Karpas-422 (cell line): ENCODE measurements at places on chromosomes 11 and 22. TPM values are rescaled to one million over a fixed set of nuclear protein-coding genes. Genes with fewer than 3 reads are reported as not detected.

DNA sequence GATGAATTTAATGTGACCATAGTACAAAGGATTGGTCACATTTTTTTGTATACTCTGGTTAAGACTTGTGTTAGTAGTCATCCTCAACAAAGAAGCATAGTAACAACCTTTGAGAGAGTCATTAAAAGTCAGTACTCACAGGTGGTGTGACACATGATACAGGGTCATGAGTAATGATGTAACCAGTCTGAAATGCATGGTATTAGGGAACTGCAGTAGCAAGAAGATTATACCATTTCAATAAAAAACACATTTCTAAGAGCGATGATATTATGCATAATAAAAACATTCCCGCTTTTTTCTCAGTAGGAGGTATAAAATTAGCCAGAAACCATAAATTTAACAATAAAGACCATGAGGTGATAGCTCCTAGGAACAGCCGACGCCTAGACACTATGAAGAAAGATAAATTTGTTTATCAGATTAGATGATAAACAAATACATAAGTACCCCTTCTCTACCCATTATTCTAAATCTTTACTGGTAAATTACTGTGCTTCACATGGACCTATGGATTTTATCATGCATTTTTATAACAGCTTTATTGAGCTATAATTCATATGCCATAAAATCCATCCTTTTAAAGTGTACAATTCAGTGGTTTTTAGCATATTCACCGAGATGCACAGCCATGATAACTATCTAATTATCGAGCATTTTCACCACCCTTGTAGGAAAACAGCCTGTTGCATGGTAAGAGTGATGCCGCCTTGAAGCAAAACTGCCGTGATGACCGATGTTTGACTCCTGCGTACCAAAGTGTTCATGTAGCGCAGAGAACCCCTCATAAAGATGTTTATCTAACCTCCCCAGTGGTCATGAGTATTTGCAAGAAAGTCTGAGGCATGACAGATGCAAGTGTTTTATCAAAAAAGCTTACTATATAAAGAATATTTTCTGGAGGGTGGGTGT lies 41.8 kb downstream of the TMPRSS5 start:
- DNase-seq = no peak

The CYP2R1 gene
- 19.6 and 36.9 TPM in 2 replicates for total RNA-seq

The PLAAT3 gene
- 0.48 TPM in 1 of 2 replicates, not detected in the other for total RNA-seq

The C22orf15 gene
- total RNA-seq = not detected in 2 replicates

The MOGAT2 gene
- not detected in 2 replicates for total RNA-seq

The C22orf42 gene
- total RNA-seq = not detected in 2 replicates

DNA sequence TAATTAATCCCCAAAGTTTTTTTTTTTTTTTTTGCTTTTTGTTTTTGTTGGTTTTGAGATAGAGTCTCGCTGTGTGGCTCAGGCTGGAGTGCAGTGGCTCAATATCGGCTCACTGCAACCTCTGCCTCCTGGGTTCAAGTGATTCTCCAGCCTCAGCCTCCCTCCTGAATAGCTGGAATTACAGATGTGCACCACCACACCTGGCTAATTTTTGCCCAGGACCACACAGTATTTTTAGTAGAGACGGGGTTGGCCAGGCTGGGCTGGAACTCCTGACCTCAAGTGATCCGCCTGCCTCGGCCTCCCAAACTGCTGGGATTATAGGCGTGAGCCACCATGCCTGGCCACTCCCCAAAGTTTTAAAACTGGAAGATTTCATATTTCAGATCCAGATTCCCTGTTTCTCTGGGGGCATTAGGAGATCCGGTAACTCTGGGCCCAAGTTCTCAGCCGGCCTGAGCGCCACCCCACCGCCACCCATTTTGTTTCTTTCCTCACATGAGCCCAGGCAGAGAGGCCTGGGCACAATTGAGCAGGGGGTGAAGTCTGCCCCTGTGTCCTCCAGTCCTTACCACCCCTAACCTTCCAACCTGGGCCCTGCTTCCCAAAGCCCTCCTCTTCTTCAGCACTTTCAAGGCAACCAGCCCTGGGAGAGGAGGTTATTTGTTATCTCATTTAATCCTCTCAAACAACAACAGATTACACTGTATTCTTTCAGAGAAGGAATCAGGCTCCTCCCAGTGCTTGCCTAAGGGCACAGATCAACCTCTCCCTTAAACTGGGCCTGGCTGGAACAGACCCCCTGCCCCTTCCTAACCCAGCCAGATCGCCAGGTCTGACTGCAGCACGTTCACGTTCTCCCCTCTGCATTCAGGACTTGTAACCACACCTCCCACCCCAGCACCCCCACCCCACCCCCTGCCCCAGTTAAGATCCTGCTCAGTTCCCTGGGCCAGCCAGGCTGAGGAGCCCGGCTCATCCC lies 1.9 kb upstream of the CSNK1E start:
- no peak for DNase-seq

GRCh38 chr11:44559207-44559939 lies 6.1 kb upstream of the CD82 start:
- peak; percentile 92 for DNase-seq

GRCh38 chr11:57357856-57358255 lies 19.7 kb downstream of the P2RX3 start:
- no peak for DNase-seq

- no peak for DNase-seq
These were observed 56.6 kb downstream of the JAM3 start for GRCh38 chr11:134125507-134125906.

The SYT9 gene
- total RNA-seq = not detected in 2 replicates

GRCh38 chr11:3006505-3007260 lies 14.6 kb upstream of the NAP1L4 start:
- no peak for DNase-seq

The SLC7A4 gene
- not detected in 2 replicates for total RNA-seq

GRCh38 chr11:79025622-79026021 lies 415.2 kb downstream of the TENM4 start:
- DNase-seq = no peak

The CABP4 gene
- 0.29 TPM in 1 of 2 replicates, not detected in the other for total RNA-seq

The ZNF214 gene
- not detected in 2 replicates for total RNA-seq

DNA sequence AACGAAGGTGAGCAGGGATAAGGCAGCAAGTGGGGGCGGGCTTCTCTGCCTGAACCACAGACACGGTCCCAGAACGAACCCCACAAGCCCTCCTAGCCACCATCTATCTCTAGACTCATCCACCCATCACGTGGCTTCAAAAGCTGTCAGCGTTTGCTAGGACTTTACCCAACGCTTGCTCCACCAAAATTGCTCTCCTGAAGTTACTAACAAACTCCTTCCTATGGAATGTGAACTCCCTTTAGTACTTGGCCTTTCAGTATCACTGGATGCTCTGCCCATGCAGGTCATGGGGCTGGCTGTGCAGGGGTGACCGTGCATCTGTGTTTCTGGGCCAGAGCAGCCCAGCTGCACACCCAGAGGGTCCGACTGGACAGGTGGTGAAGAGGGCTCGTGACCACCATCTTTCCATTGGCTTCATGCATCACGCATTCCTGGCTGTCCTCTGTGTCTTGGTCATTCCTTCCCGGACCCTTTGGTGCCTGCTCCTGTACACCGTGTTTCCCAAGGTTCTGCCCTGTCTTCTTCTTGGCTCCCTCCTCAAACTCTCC lies 85.1 kb downstream of the MYO7A start:
- DNase-seq = no peak
